Left lung (tissue), 14 donors: ENCODE measurements at places on chromosomes 7 and 10. TPM values are rescaled to one million over a fixed set of nuclear protein-coding genes. Genes with fewer than 3 reads are reported as not detected.

The STEAP2 gene
- 5.8 TPM for polyA plus RNA-seq

The DPP6 gene
- 1.1 TPM for polyA plus RNA-seq

The SFRP5 gene
- polyA plus RNA-seq: 9.1 TPM

The IDI2 gene
- polyA plus RNA-seq: 0.24 TPM

The FAM13C gene
- polyA plus RNA-seq: 36.1 TPM

The PIP4K2A gene
- 30.2 TPM for polyA plus RNA-seq

The CNOT4 gene
- 32.5 TPM for polyA plus RNA-seq

The MYOF gene
- polyA plus RNA-seq: 56.4 TPM
